ENCODE measurements at places on chromosomes 3 and 15.

GRCh38 chr15:79352206-79352605 lies 41.3 kb downstream of the TMED3 start:
- no peak for DNase-seq

DNA sequence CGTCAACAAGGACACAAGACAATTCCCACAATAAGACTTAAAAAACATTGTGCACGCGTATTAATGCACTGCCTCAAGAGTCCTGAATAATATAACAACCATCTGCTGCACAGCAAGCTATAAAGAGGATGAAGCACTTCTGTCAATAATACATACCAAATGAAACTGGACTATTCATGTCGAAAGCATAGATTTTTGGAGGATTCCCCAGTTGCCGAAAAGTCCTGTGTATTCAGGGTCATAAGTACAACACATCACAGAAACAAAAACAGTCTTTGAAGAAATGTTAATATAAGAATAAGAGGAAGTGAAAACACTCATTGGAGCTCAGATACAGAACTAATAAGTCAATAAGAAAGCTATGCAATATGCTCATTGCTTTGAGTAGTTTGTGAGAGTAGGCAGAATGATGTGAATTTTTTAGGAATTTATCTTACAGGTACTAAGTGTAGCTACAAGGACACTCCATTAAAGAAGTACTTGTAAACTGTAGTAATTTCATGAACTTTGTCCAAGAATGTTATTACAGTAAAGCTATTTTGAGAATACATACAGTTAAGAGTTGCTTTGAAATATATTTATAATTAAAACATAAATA lies 31.6 kb downstream of the CBLB start:
- DNase-seq: no peak

- no peak for DNase-seq
Measured at GRCh38 chr3:126351086-126351770, 6.0 kb downstream of the KLF15 start.

DNA sequence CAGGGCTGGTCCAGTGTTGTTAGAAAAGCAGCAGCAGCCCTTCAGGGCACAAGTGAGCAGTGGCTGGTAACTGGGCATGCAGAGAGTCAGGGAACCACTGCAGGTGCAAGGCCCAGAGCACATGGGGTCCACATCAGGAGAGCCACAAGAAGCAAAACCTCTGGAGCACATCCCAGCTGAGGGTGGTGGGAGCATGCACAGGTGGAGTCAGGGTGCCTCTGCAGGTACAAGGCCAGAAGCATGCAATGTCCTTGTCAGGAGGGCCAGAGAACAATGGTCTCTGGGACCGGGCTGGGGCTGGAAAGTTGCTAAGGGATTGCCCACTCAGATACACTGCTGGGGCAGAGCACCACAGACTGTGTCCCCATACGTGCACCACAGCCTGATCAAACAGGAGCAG lies 226.1 kb upstream of the UBE2E2 start:
- DNase-seq: no peak

GRCh38 chr3:84965141-84965540 lies 6.4 kb downstream of the CADM2 start:
- no peak for DNase-seq

- no peak for DNase-seq
Measured at GRCh38 chr15:57972864-57973263, 92.6 kb downstream of the ALDH1A2 start.

DNA sequence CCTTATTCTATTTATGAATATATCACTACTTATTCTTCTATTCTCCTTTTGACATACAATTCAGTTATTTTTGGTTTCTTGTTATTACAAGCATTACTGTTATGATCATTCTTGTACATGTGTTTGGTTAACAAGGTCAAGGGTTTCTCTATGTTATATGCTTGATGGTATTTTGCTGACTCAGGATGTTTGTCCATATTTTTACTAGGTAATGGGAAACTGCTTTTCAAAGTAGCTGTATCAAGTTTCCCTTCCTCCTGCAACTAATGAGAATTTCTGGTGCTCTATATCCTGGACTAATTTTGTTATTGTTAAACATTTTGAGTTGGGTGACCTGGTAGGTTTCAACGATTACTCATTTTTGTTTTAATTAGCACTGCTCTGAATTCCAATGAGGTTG lies 841.0 kb downstream of the OTOL1 start:
- no peak for DNase-seq

DNA sequence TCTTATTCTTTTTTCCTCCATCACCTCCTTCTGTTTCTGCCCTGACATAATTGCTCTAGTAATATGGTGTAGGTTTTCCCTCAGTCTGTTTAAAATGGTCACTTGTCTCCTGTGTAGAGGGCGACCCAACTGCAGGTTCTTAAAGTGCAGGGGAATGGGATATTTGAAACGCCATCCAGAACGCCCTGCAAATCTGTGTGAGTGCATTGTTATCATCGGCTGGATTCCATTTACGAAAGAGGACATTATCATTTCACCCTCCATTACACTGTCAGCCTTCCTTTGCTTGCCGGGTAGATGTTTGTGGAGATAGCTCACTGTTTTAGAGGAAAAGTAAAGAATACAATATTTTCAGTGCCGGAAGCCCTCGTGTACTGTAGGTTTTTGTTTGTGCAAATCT lies 354.0 kb downstream of the LRTM1 start:
- DNase-seq: no peak
